MG63 (cell line): ENCODE measurements at places on chromosomes 2 and 18. TPM values are rescaled to one million over a fixed set of nuclear protein-coding genes. Genes with fewer than 3 reads are reported as not detected.

GRCh38 chr18:74453016-74453566 is 4.0 kb downstream of the DIPK1C start:
- DNase-seq = no peak

DNA sequence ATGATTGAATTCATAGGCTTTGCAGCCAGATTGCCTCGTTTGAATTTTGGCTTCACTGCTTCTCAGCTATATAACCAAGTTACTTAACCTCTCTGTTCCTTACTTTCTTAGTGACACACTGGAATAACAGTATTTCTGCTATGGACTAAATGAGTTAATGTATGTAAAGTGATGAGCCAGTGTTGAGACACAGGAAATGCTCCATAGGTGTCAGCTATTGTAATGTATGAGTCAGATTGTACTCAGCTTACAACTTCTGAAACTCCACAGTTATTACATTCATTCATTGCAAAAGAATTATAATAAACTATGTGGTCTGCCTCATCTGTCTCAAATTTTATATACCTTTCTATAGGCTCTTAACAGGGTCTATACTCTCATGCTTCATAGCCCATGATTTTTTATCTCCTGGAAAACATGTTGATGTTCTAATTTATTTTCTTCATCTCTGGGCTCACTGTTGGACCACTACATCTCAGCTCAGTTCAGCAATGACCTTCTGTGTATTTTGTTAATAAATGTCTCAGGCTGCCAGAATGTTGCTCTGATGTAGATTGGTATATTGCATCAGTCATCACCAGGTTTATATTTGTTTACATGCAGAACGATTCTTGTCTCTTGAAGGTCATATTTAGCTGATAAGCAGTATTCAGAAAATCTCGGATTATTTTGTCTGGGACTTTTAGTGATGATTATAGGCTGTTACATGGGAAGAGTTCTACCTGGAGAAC is 76.2 kb downstream of the MAP3K20 start:
- peak; percentile 10 for DNase-seq

DNA sequence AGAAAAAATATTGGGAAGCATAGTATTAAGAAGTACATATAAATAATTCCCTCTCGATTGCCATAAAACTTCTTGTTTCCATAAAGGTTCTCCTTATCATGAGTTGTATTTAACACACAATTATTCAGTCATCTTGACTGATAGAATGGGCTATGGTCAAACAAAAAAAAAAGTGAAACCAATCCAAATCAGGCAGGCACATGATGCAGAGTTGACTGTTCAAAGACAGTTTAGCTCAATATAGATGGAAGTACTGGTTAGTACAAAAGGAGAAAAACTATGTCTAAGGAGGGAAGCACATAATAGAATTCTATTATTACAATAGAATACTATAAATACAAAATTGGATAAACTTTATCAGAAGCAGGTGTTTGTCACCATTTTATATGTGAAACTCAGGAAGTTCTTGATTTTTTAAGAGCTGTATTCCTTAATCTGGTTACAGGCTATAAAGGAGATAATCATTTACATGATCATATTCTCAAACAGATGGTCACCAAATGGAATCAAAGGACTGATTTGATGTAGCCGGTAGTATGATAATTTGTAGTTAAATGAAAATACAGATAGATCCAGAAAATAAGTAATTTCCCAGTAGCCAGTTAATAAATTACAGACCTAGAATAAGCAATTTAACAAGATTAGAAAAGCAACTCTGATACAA is 18.2 kb upstream of the CALCRL start:
- no peak for DNase-seq

DNA sequence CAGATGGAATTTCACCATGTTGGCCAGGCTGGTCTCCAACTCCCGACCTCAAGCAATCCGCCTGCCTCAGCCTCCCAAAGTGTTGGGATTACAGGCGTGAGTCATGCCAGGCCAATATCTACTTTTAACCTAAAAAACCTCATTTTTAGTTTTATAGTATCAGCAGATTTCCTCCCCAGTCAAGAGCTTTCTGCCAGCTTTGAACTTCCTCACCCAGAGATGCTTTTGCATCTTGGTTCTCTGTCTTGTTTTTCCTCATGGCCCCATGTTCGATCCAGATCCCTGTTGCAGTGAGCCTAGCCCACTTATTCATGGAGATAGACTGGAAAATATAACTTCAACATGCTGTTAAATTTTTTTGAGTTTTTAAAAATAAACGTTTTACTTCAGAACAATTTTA is 33.1 kb upstream of the CFAP36 start:
- DNase-seq = no peak

GRCh38 chr18:68841301-68841700 is 43.4 kb downstream of the CCDC102B start:
- no peak for DNase-seq

Gene CD8A
- not detected in 2 replicates for total RNA-seq

Gene CRYBA2
- not detected in 2 replicates for total RNA-seq
